Activated naive CD8-positive, alpha-beta T cell treated with anti-CD3 and anti-CD28 coated beads, Interleukin-2, amount 10 ng/mL, durations not matched to agents 7 days and 5 days (primary cell): ENCODE measurements at places on chromosomes 4 and X.
A peak's percentile ranks its signal among the peaks of the same experiment; 100 is the strongest.

- no peak for DNase-seq
- peaks cover 20% of the 10 kb centered on the region for H3K4me1 ChIP-seq
- peak overlapping the region; percentile 83 for H3K4me3 ChIP-seq
- H3K27me3 ChIP-seq = no peaks in the 10 kb centered on the region
- peaks cover 13% of the 10 kb centered on the region for H3K36me3 ChIP-seq
Measured at GRCh38 chr4:109730619-109731545, 1.0 kb upstream of the PLA2G12A start.

GRCh38 chr4:54054501-54054900 is 9.9 kb downstream of the CHIC2 start:
- no peak overlapping the region for H3K27ac ChIP-seq
- no peaks in the 10 kb centered on the region for H3K27me3 ChIP-seq
- no peak overlapping the region for H3K4me3 ChIP-seq
- no peak for DNase-seq
- H3K4me1 ChIP-seq = peaks cover 35% of the 10 kb centered on the region
- peaks cover 15% of the 10 kb centered on the region for H3K36me3 ChIP-seq

DNA sequence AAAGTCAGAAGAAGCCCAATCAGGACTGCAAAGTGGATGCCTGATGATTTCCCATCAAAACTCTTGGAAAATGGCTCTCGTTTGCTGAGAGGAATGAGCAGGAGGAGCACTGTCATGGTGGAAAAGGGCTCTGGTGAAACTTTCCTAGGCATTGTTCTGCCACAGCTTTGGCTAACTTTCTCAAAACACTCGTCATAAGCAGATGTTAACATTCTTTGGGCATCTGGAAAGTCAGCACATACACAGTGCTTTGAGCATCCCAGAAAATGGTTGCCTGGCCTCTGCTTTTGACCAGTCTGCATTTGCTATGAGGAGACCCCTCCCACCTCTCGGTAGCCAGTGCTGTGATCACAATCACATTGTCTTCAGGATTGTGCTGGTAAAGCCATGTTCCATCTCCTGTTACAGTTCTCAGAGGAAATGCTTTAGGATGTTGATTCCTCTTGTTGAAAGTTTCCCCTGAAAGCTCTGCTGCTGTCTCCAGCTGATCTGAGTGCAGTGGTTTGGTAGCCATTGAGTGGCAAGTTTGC is 25.2 kb upstream of the TBC1D14 start:
- no peak overlapping the region for H3K4me3 ChIP-seq
- H3K27ac ChIP-seq = no peak overlapping the region
- no peak for DNase-seq
- no peaks in the 10 kb centered on the region for H3K27me3 ChIP-seq
- H3K36me3 ChIP-seq = peaks cover 5% of the 10 kb centered on the region

DNA sequence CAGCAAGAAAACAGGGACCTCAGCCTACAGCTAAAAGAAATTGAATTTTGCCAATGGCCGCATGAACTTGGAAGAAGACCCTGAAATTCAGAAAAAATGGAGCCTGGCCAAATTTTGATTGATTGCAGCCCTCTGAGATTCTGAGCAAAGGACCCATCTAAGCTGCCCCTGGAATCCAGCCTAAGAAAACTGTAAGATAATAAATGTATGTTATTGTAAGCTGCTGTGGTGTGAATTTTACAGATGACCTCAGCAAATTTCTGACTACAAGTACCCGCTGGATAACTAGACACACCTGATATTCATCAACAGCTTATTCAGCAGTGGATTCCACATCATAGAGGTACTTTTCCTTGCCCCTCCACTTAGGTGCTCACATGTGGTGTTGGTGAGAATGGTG is 119.5 kb upstream of the EPHA5 start:
- no peaks in the 10 kb centered on the region for H3K4me1 ChIP-seq
- no peaks in the 10 kb centered on the region for H3K27me3 ChIP-seq
- H3K27ac ChIP-seq = no peak overlapping the region
- no peak for DNase-seq
- H3K36me3 ChIP-seq = no peaks in the 10 kb centered on the region

GRCh38 chr4:102453827-102454226 is 47.3 kb upstream of the NFKB1 start:
- H3K4me3 ChIP-seq = no peak overlapping the region
- H3K4me1 ChIP-seq = peaks cover 17% of the 10 kb centered on the region
- H3K27ac ChIP-seq = no peak overlapping the region
- DNase-seq = no peak
- H3K27me3 ChIP-seq = no peaks in the 10 kb centered on the region

DNA sequence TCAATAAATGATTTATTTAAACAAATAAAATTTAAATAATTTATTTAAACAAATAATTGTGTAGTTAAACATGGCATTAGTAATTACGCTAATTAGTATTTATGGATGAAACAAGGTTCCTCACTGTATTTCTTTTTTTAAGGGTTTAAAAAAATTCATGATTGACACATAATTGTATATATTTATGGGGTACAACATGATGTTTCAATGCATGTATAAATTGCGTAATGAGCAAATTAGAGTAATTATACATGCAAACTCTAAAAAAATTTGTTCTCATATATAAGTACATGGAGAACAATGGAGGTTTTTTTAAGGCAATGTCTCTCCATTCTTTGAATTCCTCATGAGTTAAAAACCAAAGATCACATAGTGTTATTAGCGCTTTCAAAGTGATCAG is 115.7 kb upstream of the KLF3 start:
- no peaks in the 10 kb centered on the region for H3K36me3 ChIP-seq
- H3K4me3 ChIP-seq = no peak overlapping the region
- H3K4me1 ChIP-seq = no peaks in the 10 kb centered on the region
- no peak for DNase-seq

DNA sequence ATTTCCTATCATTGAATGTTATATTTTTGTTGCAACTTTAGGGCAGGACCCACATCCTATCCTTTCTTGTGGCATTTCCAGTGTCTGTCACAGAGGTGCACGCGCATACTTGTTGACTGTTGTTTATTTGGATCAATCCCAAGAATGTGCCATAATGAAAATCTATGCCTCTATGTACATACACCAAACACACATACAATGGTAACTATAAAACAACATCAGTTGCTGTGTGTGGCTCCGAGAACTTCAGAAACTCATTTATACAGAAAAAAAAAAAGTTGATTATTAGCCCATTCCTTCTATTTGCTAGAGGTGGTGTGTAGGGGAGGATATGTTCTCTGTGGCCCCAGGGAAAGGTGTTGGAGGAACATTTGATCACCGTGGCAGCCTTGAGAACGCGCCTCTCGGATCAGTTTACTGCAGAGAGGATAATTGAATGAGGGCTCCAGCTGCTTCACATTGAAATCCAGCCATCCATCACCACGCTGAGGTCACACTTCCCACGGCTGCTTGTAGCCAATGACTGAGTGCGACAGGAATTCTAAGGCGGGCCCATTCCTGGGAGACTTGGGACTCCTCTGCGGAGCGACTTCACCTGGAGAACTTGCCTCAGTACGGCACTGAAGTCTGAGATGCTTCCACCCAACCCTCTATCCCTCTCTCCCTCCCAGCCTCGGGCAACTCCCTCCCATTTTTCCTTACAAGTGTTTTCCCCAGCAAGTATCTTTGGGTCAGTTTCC is 19.5 kb downstream of the SMPX start:
- no peak overlapping the region for H3K4me3 ChIP-seq

GRCh38 chr4:70712604-70713452 is 8.9 kb upstream of the RUFY3 start:
- no peak for DNase-seq
- H3K4me1 ChIP-seq = peaks cover 32% of the 10 kb centered on the region
- no peak overlapping the region for H3K4me3 ChIP-seq
- H3K36me3 ChIP-seq = peaks cover 8% of the 10 kb centered on the region
- no peaks in the 10 kb centered on the region for H3K27me3 ChIP-seq
- H3K27ac ChIP-seq = no peak overlapping the region

GRCh38 chr4:121041307-121042090 is 30.8 kb downstream of the NDNF start:
- peaks cover 6% of the 10 kb centered on the region for H3K27me3 ChIP-seq
- peaks cover 16% of the 10 kb centered on the region for H3K4me1 ChIP-seq
- no peaks in the 10 kb centered on the region for H3K36me3 ChIP-seq
- H3K4me3 ChIP-seq = peak overlapping the region; percentile 36
- no peak for DNase-seq

- peaks cover 2% of the 10 kb centered on the region for H3K27me3 ChIP-seq
- no peak overlapping the region for H3K27ac ChIP-seq
- no peaks in the 10 kb centered on the region for H3K36me3 ChIP-seq
- no peaks in the 10 kb centered on the region for H3K4me1 ChIP-seq
Measured at GRCh38 chr4:180169966-180170365, 2073.2 kb upstream of the TENM3 start.

- no peak overlapping the region for H3K27ac ChIP-seq
- H3K4me1 ChIP-seq = no peaks in the 10 kb centered on the region
- no peaks in the 10 kb centered on the region for H3K36me3 ChIP-seq
Measured at GRCh38 chrX:132984058-132984650, 25.7 kb upstream of the HS6ST2 start.

GRCh38 chrX:7996414-7996813 is 69.2 kb upstream of the PNPLA4 start:
- H3K27ac ChIP-seq = no peak overlapping the region
- H3K36me3 ChIP-seq = no peaks in the 10 kb centered on the region
- DNase-seq = no peak
- H3K4me1 ChIP-seq = no peaks in the 10 kb centered on the region

- H3K4me1 ChIP-seq = no peaks in the 10 kb centered on the region
- no peak overlapping the region for H3K27ac ChIP-seq
- no peak overlapping the region for H3K4me3 ChIP-seq
Measured at GRCh38 chr4:112652216-112652615, 15.3 kb downstream of the LARP7 start.

- H3K27ac ChIP-seq = no peak overlapping the region
- no peaks in the 10 kb centered on the region for H3K27me3 ChIP-seq
- H3K4me1 ChIP-seq = no peaks in the 10 kb centered on the region
- H3K4me3 ChIP-seq = no peak overlapping the region
- DNase-seq = no peak
Measured at GRCh38 chrX:131271274-131271673, 17.8 kb downstream of the IGSF1 start.

GRCh38 chr4:150117094-150117493 is 38.8 kb downstream of the DCLK2 start:
- no peaks in the 10 kb centered on the region for H3K4me1 ChIP-seq
- H3K27me3 ChIP-seq = peaks cover 3% of the 10 kb centered on the region
- no peak for DNase-seq
- H3K4me3 ChIP-seq = no peak overlapping the region
- no peaks in the 10 kb centered on the region for H3K36me3 ChIP-seq

DNA sequence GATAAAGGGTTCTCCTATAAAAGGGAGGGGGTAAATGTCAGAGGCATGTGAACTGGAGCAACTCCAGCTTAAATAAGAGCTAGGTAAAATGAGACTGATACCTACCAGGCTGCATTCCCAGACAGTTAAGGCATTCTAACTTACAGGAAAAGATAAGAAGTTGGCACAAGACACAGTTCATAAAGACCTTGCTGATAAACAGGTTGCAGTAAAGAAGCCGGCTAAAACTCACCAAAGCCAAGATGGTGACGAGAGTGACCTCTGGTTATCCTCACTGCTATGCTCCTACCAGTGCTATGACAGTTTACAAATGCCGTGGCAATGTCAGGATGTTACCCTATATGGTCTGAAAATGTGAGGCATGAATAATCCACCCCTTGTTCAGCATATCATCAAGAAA is 13.1 kb upstream of the SULT1B1 start:
- DNase-seq = no peak
- H3K27ac ChIP-seq = no peak overlapping the region
- no peaks in the 10 kb centered on the region for H3K4me1 ChIP-seq
- H3K27me3 ChIP-seq = no peaks in the 10 kb centered on the region
- H3K4me3 ChIP-seq = no peak overlapping the region

GRCh38 chr4:164482758-164483157 is 271.2 kb upstream of the SMIM31 start:
- no peak overlapping the region for H3K27ac ChIP-seq
- H3K36me3 ChIP-seq = no peaks in the 10 kb centered on the region
- H3K27me3 ChIP-seq = no peaks in the 10 kb centered on the region
- H3K4me1 ChIP-seq = no peaks in the 10 kb centered on the region
- DNase-seq = no peak

DNA sequence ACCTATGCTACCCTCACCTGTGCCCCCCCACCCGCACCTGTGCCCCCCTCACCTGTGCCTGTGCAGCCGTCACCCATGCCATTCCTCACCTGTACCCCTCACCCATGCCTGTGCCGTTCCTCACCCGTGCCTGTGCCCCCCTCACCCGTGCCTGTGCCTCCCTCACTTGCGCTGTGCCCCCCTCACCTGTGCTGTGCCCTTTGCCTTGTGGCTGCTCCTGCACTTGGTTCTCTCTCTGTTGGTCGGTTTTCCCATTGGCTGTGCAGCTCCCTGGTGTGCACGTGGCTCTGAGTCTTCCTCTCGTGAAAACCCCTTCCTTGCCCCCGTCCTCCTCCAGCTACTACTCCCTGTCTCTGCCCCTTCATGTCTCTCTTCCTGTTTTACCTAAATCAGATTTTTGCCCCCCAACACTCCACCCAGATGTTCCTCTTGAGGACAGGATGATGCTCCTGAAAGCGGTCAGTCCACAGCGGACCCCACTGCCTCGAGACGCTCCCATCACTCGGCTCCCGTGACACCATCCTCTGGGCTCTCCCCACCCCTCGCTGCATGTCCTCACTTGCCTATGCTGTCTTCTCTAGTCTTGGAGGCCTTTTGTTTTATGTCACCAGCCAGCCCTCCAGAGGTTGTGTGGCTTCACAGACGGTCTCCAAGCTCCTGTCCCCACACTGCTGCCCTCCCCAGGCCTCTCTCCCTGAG is 6.8 kb downstream of the MAEA start:
- H3K4me3 ChIP-seq = no peak overlapping the region
- H3K27ac ChIP-seq = peak overlapping the region; percentile 2
- peaks cover 3% of the 10 kb centered on the region for H3K36me3 ChIP-seq
- H3K4me1 ChIP-seq = peaks cover 18% of the 10 kb centered on the region
- peak; percentile 2 for DNase-seq

DNA sequence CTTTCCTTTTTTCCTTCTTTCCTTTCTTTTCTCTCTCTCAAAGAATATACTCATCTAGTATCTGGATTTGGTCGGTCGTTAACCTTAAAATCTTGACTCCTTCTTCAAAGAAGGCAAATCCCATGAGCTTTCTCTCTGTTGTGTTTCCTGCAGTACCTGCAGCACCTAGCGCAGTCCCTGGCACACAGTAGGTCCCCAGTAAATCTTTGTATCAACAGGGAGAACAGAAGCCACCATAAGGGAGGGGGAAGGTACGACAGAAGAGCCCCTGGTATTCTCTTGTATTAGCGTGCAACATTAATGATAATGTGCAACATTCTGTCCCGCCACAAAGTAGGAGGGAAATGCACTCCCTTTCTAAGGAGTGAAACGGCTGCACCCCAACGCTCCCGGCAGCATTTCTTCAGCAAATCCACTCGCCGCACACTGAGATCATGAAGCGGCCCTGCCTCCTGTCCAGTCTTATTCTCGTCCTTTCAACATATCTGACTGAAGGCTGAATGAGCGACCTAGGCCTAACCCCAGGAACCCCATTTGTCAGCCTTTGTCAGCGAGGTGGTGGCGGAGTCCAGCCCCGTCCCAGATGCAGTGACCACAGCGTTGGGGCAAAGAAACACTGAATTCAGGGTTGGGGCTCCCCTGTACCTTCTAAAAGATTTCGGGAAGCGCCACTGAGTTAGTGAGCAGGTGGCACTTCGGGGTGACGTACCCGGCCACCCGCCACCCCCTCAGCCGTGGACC is 133.7 kb downstream of the AMELX start:
- no peaks in the 10 kb centered on the region for H3K36me3 ChIP-seq
- H3K27ac ChIP-seq = no peak overlapping the region
- no peak for DNase-seq
- H3K4me1 ChIP-seq = peaks cover 3% of the 10 kb centered on the region
- H3K27me3 ChIP-seq = peaks cover 16% of the 10 kb centered on the region
- no peak overlapping the region for H3K4me3 ChIP-seq

GRCh38 chr4:10773010-10773409 is 88.4 kb upstream of the CLNK start:
- no peaks in the 10 kb centered on the region for H3K4me1 ChIP-seq
- H3K27ac ChIP-seq = no peak overlapping the region
- H3K36me3 ChIP-seq = no peaks in the 10 kb centered on the region
- no peak overlapping the region for H3K4me3 ChIP-seq
- H3K27me3 ChIP-seq = peaks cover 2% of the 10 kb centered on the region
